ENCODE measurements at places on chromosomes 4 and X. TPM values are rescaled to one million over a fixed set of nuclear protein-coding genes. Genes with fewer than 3 reads are reported as not detected.

DNA sequence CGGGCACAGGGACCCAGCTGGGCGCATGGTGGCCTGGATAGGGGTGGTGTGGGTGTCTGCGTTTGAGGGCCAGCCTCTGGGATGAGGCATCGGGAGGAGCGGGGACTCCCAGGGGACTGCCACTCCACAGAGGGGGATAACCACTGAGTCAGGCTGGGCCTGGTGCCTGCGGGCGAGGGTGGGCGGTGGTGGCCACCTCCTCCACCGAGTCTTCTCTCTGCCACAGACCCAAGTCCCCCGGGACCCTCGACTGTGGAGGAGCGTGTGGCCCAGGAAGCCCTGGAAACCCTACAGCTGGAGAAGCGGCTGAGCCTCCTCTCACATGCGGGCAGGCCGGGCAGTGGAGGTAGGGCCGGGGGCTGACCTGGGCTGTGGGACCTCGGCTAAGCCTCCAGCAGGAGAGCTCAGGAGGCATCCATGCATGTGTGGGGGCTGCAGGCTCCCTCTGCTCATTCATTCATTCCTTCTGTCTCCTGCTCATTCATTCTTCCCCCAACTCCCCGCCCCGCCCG lies 26.4 kb downstream of the DOK7 start:
- no peak for DNase-seq

GRCh38 chrX:118839334-118839958 lies 15.8 kb downstream of the ZCCHC12 start:
- DNase-seq, result peak; percentile 28

DNA sequence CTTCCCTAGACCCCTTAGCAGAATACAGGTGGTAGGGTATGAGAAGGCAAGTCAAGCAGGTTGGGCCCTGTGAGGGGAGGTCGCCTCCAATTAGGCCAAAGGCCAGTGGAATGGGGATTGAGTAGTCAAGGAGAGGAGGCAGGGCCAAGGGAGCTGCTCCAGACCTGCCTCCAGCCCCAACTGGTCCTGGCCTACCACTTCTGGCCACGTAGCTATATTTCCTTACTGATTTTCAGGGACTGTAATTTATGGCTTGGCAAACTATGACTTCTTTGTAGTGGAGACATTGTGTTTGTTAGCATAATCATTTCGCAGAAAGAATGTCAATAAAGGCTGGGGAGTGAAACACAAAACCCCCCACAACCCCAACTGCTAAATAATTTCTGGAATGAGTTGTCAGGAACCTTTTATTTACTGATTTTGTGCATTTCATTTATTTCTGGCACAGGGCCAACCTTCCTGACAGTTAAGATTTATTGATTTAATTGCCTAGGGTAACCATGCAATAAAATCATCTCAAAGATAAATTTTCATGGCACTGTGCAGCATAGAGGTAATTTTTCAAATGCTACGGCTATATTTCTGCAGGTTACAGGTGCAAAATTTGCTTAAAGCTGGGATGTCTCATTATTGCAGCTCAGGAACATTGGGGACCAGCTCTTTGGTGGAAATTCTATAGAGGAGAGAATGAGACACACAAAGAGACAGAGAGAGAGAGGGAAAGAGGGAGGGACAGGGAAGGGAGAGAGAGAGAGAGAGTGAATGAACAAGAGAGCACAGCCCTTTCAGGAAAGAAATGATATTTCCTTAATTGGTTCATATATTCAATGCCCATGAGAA lies 494.9 kb downstream of the IDS start:
- DNase-seq, result no peak

DNA sequence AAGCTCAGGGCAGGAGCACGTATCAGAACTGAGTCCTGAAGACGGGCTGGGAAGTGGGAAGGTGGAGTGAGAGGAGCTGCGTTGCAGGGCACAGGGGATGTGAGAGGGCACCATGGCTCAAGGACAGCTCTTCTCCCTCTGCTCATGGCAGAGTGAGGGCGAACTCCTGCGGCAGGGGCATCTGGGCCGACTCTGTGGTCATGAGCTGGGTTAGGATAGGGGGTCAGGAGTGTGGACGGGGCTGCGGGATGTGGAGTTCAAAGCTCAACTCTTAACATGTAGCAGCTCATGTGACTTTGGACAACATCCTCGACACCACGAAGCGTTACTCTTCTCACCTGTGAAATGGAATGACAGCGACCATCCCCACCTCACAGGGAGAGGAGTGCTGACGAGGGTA lies 19.4 kb upstream of the SORCS2 start:
- no peak for DNase-seq

DNA sequence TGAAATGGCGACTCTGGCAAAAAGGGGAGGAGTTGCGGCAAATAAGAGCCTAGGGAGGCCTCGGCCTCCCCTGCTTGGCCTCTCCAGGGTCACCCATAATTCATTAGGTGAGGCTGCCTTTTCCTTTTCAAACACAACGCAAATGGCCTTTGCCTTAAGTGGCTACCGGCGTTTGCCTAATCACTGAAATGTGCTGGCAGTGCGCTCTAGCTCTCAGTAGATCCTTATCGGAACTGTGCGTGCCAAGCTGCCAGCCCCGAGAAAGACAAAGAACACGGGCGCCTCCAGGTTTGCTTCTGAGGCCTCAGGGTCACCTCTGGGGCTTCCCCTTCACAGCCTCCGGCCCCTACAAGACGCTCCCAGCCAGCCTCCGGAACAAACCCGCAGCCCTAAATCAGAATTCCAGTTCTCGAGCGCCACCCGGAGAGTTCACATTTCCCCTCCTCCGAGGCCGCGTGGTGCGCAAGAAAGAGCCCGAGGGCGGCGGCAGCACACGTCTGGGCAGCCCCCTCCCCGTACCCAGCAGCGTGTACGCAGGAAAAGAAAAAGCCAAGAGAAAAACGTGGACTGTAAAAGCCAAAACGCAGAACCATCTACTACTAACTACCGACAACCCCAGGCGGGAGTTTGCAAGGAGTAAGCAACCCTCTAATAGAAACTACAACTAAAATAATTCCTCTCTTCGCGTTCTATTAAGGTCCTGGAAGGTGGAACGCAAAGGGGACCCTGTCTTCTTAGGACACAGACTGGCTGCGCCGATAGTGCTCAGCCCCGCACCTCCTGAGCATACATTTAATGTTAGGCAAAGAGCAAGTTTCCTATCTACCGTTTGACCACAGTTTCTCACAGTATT lies 76.5 kb upstream of the BCOR start:
- DNase-seq, result no peak

- DNase-seq, result no peak
These were observed 235.8 kb downstream of the TRAM1L1 start for GRCh38 chr4:116849620-116850019.

DNA sequence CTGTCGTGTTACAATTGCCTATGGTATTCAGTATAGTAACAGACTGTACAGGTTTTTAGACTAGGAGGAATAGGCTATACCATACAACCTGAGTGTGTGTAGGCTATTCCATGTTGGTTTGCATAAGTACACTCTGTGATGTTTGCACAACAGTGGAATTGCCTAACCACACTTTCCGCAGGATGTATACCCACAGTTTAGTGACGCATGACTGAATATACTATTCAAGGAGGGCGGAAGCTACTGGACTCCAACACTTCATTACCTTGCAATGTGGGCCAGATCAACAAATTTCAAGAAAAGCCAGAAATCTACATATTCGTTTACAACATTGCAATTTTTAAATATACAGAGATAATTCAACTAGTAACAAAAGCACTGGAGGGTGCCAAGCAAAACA lies 317.2 kb downstream of the PDGFC start:
- no peak for DNase-seq

GRCh38 chrX:11395859-11396258 lies 102.6 kb downstream of the AMELX start:
- DNase-seq, result no peak

DNA sequence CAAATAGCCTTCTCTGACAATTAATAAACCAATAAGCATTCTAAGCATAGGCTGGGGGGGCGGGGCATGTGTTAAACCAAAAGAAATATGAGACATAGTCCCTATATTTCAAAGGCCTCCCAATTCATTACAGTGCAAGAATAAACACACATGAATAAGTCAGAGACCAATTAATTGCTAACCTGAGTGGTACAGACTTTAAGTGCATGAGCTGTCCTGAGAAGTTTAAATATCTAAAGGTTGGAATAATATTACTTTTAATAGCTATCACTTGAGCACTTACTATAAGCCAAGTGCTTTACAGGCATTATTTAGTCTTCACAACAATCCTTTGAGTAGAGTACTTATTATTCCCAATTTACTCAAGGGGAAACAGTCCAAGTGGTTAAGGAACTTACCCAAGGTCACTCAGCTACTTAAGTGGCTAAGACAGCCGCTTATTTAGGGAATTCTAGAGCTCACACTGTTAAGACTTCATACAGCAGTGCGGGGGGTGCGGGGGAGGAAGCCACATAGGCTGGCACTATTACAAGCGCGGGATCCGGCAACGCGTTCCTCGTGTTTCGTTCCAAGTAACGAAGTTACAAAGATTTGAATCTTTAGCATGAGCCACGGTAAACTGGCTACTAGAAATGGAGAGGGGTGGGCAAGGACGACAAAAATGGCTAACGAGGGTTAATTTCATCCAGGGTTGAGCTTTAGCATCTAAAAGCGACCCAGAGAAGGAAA lies 1.4 kb downstream of the THOC2 start:
- no peak for DNase-seq

- no peak for DNase-seq
These were observed 6.3 kb downstream of the SLC49A3 start for GRCh38 chr4:682490-683172.

DNA sequence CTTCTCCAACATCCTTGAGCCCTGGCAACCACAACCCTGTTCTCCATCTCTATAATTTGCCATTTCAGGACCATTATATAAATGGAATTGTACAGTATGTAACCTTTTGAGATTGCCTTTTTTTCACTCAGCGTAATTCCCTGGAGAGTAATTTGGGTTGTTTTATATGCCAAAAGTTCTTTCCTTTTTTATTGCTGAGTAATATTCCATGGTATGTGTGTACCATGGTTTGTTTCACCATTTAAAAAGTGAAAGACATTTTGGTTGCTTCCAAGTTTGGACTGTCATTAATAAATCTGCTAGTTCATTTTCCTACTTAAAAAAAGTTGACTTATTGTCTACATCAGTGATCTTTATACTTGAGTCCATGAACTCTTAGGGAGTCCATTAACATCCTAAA lies 33.0 kb upstream of the SMIM10 start:
- no peak for DNase-seq

GRCh38 chrX:17758382-17758781 lies 21.1 kb downstream of the SCML1 start:
- no peak for DNase-seq

- DNase-seq, result no peak
These were observed 224.7 kb upstream of the PPP1R2C start for GRCh38 chrX:43002526-43003203.

DNA sequence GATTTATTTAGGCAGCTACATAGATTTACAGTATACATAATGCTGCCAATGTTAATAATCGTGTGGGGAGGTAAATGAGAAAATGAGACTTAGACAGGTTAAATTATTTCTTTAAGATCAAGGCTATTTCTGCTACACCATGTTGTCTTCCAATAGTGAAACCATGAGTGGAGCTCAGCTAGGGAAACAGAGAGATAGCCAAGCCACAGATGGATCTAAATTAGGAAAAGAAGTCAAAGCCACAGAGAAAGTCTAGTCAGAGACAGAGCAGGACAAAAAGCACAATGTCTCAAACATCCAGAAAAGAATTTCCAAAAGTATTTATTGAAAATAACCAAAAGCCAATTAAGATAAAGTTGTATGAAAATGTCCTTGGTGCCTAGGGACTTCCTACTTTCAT lies 867.2 kb upstream of the GRID2 start:
- no peak for DNase-seq

DNA sequence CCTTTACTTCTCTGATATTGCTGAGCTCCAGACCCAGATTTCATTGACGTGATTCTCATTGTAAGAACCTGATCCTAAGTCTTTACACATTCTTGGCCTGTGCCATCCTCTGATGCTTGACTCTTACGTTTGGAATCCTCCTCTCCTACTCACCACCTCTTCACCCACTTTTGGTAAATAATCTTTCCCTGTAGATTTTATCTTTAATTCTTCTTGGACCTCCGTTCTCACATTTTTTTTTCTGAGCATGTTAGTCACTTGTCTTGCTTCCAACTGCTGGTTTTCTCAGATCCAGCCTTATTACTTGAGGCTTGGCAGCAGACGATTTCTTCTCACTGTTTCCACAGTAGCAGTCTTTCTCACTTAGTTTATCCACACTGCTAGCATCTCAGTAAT lies 12.4 kb upstream of the SH3RF1 start:
- no peak for DNase-seq

Gene APLN
- total RNA-seq, result not detected

Gene QDPR
- 15.3 TPM for total RNA-seq

Gene DBET
- not detected for total RNA-seq

Gene TMEM150C
- total RNA-seq, result not detected

Gene H2BW2
- not detected for total RNA-seq

Gene HSD17B10
- 27.0 TPM for total RNA-seq

All from CD4-positive, alpha-beta T cell (primary cell).